Fibroblast of upper back skin (primary cell): ENCODE measurements at places on chromosomes 7 and 10.

GRCh38 chr10:3886191-3886590, 101.2 kb upstream of the KLF6 start:
- peak; percentile 53 for DNase-seq

GRCh38 chr7:151897951-151898686, 21.2 kb upstream of the PRKAG2 start:
- DNase-seq = peak; percentile 7

- peak; percentile 48 for DNase-seq
Observed at GRCh38 chr7:26398756-26399509, 107.3 kb downstream of the SNX10 start.

GRCh38 chr10:101273741-101274140, 44.5 kb upstream of the LBX1 start:
- no peak for DNase-seq

- DNase-seq = no peak
Observed at GRCh38 chr10:112136486-112137153, 46.9 kb downstream of the GPAM start.

DNA sequence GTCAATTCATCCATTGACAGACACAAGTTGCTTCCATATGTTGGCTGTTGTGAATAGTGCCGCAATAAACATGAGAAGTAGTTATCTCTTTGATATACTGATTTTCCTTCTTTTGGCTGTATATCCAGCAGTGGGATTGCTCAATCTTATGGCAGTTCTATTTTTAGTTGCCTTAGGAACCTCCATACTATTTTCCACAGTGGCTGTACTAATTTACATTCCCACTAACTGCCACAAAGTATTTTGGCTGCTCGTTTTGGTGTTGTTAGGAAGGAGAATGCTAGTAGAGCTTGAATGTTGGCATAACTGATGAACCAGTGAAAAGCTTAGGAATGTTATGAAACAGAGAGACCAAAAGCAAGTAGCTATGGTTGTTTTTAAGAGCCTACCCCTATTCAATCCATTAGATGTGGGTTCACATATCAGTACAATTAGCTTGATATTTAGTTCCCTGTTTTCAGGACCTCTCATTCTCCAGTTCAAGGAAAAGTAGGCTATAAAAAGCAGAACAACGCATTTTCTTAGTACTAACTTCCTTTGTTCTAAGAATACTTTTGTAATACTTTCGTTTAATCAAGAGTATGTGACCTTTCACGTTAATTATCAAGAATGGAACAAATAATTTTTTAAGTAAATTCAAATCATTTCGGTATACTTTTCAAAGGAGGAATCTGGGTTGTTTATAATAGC, 100.3 kb downstream of the FAS start:
- peak; percentile 89 for DNase-seq

- peak; percentile 28 for DNase-seq
Observed at GRCh38 chr10:114548662-114549061, 109.4 kb downstream of the ABLIM1 start.

GRCh38 chr10:97689559-97690020, 2.5 kb upstream of the AVPI1 start:
- peak; percentile 89 for DNase-seq

DNA sequence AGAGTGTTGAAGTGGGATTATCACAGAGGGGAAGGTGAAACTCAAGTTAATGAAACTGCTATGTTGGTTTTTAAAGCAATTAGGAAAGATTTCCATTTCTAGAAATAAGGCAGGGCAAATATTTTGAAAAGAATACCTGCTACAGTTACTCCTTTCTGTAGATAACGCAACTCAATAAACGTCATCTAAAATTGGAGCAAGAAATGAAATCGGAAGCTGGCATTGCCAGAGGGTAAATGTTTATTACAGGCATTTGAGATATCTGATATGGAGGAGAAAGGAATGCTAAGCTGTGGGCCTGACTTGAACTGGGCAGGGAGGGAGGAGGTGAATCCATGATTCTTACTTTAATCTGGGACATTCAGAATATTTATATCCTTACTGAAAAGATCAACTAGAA, 217.0 kb upstream of the ADARB2 start:
- DNase-seq = no peak

GRCh38 chr10:2900530-2900929, 166.8 kb upstream of the PFKP start:
- DNase-seq = no peak

DNA sequence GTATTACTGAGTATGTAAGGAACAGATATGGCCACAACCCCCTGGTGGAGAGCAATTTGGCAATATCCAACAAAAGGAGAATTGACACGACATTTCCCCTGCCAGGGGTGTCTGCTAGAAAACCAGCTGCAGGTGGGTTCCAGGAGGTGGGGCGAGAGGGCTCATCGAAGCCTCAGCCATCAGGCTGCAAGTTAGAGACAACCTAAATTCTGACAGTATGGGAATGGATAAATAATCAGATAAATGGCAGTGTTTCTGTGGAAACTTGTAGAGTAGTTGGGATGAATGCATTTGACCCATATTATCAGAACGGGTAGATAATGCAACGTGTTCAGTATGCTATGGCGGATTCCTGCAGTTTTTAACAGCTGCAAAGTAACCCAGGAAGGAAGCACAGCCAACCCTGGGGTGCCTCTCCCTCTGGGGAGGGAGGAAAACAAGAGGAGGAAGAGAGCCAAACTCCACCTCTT, 3.5 kb downstream of the TMEM273 start:
- no peak for DNase-seq
